Activated naive CD4-positive, alpha-beta T cell treated with anti-CD3 and anti-CD28 coated beads for 36 hours (primary cell): ENCODE measurements at places on chromosomes 3 and 15.

- H3K27me3 ChIP-seq = no peaks in the 10 kb centered on the region
- no peak overlapping the region for H3K4me3 ChIP-seq
- H3K4me1 ChIP-seq = no peaks in the 10 kb centered on the region
- no peak overlapping the region for H3K27ac ChIP-seq
Measured at GRCh38 chr3:20739814-20740213, 553.8 kb upstream of the SGO1 start.

DNA sequence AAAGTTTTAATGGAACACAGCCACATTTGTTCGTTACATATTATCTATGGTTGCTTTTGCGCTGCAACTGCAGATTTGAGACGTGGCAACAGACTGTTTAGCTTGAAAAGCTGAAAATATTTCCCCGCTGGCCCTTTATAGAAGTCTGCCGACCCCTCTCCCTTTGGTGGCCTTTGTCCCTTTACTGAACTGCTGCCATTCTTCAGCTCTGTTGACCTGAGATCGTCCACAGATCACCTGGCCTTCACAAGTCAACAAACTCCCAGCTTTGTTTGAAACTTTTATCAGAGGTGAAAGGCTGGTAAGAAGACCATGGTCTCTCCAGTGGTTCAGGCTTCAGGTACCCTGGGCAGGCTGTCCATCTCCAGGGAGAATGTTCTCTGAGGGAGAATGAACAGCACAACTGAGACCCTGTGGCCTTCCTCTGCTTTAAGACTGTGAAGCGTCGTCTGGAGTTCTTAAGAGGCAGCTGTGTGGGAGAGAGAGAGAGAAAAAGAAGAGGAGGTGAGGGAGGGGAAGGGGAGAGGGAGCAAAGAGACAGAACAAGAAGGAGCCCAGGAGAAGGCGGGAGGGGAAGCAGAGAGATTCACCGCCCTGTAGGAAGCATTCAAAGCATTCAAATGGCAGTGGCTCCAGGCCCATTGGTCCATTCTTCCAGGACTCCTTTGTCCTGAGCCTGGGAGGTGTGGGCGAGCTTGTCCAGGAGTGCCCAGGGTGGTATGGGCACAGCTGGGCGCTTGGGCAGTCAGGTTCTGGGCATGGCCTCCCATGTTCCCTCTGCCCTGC is 53.7 kb upstream of the INSYN1 start:
- DNase-seq = no peak
- H3K4me3 ChIP-seq = no peak overlapping the region
- no peaks in the 10 kb centered on the region for H3K4me1 ChIP-seq
- H3K27ac ChIP-seq = no peak overlapping the region
- H3K27me3 ChIP-seq = no peaks in the 10 kb centered on the region

- no peak overlapping the region for H3K4me3 ChIP-seq
- H3K27me3 ChIP-seq = no peaks in the 10 kb centered on the region
- DNase-seq = peak; percentile 35
- no peaks in the 10 kb centered on the region for H3K36me3 ChIP-seq
- H3K4me1 ChIP-seq = peaks cover 50% of the 10 kb centered on the region
Measured at GRCh38 chr15:90860942-90861675, 7.3 kb upstream of the FURIN start.

DNA sequence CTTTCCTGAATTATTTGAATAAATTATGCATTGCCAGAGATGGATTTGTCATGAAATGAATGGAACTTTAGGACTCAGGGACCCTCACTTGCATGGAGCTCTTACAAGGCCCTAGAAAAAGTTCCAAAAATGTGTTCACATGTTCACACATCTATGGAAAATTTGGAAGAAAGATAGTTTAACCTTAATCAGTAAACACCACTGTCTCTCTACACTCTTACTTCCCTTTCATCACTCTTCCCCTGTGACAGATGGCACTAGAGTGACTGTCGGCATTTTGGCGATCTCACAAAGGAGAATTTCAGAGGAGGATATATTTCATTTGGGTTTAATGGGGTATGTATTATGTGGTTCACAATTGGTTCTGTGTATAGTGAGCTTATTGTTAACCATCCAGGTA is 600.8 kb downstream of the IGSF11 start:
- H3K4me1 ChIP-seq = no peaks in the 10 kb centered on the region
- DNase-seq = no peak
- H3K4me3 ChIP-seq = no peak overlapping the region
- H3K27ac ChIP-seq = no peak overlapping the region
- no peaks in the 10 kb centered on the region for H3K27me3 ChIP-seq

DNA sequence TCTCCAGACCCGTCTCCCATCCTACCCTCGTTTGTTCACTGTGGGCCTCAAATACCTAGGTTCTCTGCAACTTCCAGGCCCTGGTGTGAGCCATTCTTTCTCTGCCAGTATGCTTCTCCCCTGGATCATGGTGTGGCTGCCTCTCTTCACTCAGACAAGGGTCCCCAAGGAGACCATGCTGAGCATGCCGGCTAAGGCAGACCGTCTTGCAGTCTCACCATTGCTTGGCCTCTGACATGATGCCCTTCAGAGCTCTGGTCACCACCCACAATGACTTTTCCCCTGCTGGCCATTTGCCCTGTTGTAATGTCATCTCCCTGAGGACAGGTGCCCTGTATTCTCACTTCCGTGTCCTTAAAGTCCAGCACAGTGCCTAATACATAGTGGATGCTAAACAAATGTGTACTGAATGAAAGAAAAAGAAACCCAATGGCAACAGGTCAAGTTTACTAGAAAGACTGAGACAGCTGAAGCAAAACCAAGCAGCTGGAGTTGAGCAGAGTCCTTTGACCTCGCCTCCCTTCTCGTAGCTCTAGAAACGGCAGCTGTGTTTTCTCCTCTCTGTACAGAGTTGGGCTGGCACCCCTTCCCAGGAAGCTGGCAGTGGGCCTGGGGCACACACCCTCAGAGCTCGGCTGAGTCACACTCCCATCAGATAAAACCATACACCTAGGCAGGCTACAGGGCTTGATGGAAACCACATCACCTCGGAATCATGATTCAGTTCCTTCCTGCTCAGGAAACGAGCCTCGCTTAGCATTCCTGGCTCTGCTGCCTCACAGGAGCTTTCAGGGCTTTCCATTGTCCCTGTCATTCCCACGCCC is 8.6 kb downstream of the TLR9 start:
- peak overlapping the region; percentile 72 for H3K27ac ChIP-seq
- DNase-seq = peak; percentile 73
- peaks cover 47% of the 10 kb centered on the region for H3K4me1 ChIP-seq
- peaks cover 23% of the 10 kb centered on the region for H3K36me3 ChIP-seq

DNA sequence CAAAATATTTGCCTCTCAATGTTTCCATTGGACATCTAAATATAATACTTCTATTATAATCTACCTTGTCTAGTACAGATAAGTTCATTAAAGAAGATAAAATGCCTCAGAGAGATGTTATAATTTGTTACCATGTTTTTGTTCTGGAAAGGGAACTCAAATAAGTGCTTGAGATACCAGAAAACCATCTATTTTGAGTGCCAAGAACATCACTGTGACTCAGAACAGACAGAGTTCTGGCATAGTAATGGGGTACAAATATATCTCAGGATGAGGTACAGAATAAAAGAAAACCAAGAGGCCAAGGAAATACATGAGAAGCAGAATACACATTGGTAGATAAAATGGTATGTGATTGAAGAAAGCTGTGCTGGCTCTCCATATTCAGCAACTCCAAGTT is 58.9 kb downstream of the IMPG2 start:
- no peaks in the 10 kb centered on the region for H3K36me3 ChIP-seq
- no peak overlapping the region for H3K4me3 ChIP-seq
- H3K27me3 ChIP-seq = no peaks in the 10 kb centered on the region
- no peak overlapping the region for H3K27ac ChIP-seq
- DNase-seq = no peak

- no peaks in the 10 kb centered on the region for H3K4me1 ChIP-seq
- peaks cover 8% of the 10 kb centered on the region for H3K27me3 ChIP-seq
- no peak overlapping the region for H3K4me3 ChIP-seq
- H3K27ac ChIP-seq = no peak overlapping the region
Measured at GRCh38 chr15:87207251-87207650, 1049.3 kb downstream of the NTRK3 start.

DNA sequence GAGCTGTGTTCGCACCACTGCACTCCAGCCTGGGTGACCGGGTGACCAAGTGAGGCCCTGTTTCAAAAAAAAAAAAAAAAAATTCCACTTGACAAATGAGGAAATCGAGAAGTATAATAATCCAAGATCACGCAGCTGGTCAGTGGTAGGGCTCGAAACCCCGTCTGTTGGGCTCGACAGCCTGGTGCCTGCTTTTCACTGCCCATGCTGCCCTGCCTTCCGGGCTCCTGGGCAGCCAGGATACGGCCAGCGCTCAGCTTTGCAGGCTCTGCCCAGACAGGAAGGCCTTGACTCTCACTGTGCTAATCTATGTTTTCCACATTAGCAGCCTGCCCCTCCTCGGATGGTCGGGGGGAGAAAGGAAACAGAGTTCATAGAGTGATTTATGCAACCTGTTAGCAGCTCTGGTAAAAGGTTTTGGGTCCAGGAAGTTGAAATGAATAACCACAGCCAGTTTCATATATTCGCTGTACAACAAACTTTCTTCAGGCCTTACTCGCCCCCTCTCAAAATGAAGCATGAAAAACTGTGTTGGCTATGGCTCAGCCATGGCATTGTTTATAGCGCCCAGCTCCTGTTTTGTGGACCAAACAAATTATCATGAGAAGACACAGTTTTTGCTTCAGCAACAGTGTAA is 108.8 kb downstream of the XXYLT1 start:
- H3K27me3 ChIP-seq = no peaks in the 10 kb centered on the region
- peak; percentile 39 for DNase-seq
- H3K27ac ChIP-seq = no peak overlapping the region
- H3K4me1 ChIP-seq = peaks cover 25% of the 10 kb centered on the region
- no peak overlapping the region for H3K4me3 ChIP-seq

DNA sequence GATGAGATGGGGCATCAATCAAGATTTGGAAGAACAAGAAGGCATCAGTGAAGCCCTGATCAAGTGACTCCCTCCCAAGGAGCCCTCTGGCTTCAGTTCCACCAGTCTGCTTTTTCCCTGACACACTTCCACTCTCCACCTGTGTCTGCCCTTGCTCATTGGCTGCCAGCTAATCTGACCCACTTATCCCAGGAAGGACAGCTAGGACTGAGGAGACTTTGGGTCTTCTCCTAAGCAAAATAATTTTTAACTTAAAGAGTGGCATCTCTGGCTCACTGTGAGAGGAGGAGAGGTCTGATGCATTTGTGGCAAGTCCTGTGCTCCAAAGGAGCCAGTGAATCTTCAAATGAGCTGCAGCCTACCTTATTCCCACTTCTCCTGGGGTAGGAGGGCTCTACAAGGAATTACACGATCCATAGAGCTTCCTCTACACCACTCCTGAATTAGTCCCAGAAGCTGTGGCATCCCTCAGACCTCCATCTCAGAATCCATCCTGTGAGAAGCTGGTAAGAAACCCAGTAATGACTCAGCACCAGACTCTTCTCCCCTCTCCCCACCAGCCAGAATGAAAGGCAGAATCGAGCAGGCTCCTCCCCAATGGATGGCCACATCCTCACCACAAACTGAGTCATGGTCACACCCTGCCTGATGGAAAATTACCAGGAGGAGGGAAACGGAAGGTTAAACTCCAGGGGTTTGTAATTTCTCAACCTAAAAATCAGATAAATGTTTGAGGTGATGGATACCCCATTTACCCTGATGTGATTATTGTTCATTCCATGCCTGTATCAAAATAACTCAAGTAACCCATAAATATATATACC is 6.3 kb upstream of the PKM start:
- no peaks in the 10 kb centered on the region for H3K27me3 ChIP-seq
- H3K36me3 ChIP-seq = peaks cover 5% of the 10 kb centered on the region
- H3K27ac ChIP-seq = peak overlapping the region; percentile 81

DNA sequence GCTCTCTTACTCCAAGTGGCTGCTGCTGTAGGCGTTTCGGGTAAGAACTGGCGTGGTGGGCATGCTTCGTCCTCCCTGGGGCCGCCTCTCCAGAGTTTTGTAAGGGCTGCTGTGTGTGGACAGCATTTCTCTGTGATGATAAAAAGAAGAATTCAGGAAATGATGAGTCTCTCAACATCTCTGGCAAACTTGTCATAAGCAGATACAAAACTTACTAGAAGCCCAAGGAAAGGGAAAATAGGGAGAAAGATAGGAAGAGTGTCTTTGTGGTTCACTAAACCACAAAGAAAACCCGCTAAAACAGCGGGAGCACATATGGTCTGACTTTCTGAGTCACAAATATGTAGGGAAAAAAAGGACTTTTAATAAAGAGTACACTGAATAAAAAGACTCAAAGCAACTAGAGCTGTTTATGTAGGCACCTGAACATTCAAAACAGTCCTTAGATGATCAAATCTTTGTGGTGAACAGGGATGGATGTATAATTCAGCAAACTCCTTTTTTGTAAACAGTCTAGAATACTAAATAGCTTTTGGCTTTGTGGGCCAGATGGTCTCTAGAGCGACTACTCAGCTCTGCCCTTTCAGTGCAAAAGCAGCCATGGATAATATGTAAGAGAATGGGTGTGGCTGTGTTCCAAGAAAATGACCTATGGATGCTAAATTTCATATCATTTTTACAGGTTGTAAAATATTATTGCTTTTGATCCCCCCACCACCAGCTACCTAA is 60.4 kb upstream of the LMOD3 start:
- H3K4me1 ChIP-seq = peaks cover 16% of the 10 kb centered on the region
- H3K36me3 ChIP-seq = peaks cover 50% of the 10 kb centered on the region
- no peak overlapping the region for H3K4me3 ChIP-seq
- no peak overlapping the region for H3K27ac ChIP-seq
- no peaks in the 10 kb centered on the region for H3K27me3 ChIP-seq
- DNase-seq = no peak
